ENCODE measurements at places on chromosomes 12 and 14.

- DNase-seq = peak; percentile 1
Measured at GRCh38 chr12:74747305-74747704, 209.7 kb downstream of the ATXN7L3B start.

DNA sequence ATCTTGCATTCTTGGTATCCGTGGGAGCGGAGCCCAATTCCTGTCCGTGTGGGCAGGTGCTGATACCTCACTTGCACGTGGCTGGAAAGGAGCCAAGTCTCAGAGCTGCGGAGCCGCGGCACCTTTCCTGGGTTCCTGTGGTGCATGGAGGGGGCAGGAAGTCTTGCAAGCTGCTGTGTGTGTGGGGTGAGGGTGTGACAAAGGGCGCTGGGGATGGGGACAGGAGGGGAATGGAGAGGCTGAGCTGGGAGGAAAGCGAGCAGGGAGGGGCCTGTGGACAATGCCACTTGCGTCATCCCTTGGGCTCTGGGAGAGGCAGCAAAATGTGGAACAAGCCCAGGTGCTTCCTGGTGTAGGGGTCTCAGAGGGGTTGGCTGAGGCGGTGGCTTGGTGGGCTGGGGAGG, 86.7 kb downstream of the CALM1 start:
- no peak for DNase-seq

DNA sequence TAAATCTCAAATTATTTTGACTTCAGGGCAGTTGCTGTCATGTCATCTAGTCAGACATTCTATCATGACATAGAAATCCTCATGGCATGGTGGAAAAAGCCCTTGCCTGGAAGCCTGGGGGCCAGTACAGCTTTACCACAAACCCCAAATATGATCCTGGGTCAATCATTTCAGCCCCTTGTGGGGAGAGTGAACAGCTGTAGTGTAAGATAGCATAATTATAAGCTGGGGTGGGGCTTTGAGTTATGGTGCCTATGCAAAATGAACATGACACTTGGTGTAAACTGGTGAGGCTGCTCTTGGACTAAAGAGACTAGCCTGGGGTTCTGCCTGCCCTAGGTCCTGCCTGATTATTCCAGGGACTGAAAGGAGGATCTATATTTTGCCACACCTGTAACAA, 207.7 kb upstream of the DDHD1 start:
- DNase-seq = no peak

GRCh38 chr12:17640615-17641014, 449.4 kb downstream of the RERGL start:
- no peak for DNase-seq

GRCh38 chr12:19530637-19531023, 91.3 kb downstream of the AEBP2 start:
- peak; percentile 39 for DNase-seq

DNA sequence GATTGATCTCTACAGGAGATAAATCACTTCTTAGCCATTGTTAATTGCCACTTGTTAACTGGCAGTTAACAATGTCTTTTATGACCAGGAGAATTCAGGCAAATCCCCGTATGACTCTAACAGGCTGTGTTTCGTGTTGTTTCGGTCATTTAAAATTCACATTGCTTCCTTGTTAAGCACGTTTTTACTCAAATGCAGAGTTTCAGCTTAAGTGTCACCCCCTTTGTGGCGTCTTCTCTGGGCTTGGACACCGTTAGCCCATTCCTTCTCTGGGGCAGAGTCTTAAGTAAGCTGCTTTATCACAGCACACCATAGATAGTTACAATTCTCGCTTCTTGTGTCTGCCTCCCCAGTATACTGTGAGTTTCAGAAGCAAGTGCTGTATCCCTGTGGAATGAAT, 205.4 kb downstream of the EPS8 start:
- no peak for DNase-seq

- DNase-seq = no peak
Measured at GRCh38 chr12:26599096-26599695, 233.8 kb downstream of the ITPR2 start.

DNA sequence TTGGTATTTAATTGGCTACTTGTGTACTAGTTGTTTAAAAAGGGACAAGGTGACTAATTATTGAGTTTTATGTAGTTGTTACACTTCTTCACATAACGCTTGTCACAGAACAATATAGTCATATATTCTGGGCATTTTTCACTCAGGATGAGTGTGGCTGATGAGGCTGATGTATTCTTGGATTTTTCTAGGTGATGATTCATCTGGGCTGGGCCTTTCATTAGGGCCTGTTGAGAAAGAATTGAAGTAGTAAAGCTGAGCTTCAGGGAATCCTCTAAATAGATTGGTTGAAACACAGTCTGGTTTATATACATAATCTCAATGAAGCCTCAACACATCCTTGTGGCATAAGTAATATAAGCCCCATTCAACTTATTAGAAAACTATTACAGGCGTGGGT, 445.7 kb downstream of the DAD1 start:
- DNase-seq = no peak

DNA sequence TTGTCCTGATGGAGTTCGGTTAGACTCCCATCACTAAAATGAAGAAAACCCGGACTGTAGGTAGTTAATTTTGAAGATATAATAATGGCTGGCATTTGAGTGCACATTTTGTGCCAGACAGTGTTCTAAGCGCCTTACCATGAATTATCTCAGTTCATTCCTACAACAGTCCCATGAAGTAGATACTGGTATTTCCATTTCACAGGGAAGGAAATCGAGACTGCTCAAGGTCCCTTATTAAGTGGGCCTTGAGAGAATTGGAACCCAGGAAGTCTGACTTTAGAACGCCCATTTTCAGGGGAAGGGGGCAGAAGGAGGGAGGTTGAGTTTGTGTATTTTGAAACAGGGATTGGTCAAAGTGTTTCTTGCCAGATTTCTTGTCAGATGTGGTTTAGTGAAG, 855 bp downstream of the MNAT1 start:
- no peak for DNase-seq

DNA sequence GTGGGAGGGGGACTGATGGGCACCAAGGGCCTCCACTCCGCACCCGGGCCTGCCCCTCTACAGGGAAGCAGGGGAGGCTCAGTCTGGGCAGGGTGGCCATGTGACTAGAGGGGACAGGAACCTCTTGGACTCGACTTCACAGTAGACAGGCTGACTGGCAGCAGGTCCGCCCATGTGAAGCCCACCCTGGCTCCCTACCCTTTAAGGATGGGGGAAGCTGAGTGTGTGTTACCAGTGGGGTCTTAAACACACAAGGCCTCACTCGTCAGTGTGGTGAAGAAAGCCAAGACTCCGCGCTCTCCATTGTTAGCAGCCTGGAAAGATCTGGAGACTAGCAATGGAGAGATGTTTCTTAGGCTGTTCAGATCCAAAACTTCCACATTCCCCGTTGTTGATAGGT, 52.4 kb downstream of the ANAPC7 start:
- no peak for DNase-seq

- no peak for DNase-seq
Measured at GRCh38 chr14:35383569-35384454, 20.7 kb downstream of the NFKBIA start.

DNA sequence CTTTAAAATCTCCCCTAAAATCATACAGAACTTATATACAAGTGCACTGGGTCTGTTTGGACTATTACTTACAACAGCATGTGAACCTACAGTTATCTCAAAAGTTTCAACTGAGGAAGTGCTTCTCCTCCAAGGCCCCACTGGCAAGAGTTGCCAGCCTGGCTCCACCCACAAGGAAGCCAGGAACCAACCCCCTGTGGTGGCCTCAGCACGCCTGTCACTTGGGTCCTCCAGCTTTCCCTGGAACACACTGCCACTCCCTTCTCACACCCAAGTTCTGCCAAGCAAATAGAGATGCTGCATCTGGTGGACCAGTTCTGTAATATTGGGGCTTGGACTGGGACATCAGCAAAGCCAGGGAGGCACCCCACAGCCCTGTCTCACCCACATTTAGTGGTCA, 115.4 kb downstream of the GCH1 start:
- DNase-seq = no peak

- DNase-seq = peak; percentile 8
Measured at GRCh38 chr12:100404769-100405407, 48.0 kb downstream of the SLC17A8 start.

- peak; percentile 86 for DNase-seq
Measured at GRCh38 chr12:53695152-53696145, 19.6 kb upstream of the ATP5MC2 start.

- peak; percentile 48 for DNase-seq
Measured at GRCh38 chr12:100566887-100567637, 6.4 kb upstream of the GAS2L3 start.

GRCh38 chr14:51228391-51228790, 11.7 kb upstream of the TMX1 start:
- peak; percentile 13 for DNase-seq

GRCh38 chr14:101217080-101217463, 313.6 kb upstream of the RTL1 start:
- DNase-seq = no peak

DNA sequence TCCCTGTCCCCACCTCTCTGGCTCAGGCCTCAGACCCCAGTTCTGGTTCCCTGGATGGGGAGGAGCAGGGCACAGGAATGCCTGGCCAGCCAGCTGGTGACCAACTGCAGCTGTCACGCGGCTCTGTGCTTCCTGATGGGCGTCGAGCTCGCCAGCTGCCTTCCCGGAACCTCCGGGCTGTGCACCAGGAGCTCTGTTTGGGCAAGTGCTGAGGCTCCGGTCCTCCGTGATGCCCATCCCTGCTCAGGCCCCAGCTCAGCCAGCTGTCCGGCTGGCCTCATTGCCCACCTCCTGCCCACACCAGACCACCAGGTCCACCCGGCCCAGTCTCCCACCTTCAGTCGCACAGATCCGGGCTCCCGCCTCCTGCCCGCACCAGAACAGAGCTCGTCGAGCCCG, 4.8 kb downstream of the IFFO1 start:
- peak; percentile 78 for DNase-seq

DNA sequence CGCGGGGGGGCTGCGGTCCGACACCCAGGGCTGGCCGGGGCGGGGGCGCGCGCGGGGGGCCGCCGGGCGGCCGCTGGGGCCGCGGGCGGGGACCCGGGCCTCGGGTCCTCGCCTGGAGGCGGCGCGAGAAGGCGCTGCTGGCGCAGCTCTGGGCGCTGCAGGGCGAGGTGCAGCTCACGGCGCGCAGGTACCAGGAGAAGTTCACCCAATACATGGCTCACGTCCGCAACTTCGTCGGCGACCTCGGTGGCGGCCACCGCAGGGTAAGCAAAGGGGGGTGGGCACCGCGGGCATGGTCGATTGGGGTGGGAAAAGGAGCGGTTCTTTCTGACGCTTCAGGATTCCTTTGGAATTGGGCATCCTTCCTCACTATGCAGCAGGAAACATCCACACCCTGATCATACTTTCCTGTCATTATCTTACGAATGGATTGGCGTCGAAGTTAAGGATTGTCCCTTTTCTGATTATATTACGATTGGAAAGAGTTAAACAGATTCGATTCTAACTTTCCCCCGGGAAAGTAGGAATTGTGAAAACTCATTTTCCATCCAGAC, 798 bp downstream of the PDZRN4 start:
- DNase-seq = no peak

DNA sequence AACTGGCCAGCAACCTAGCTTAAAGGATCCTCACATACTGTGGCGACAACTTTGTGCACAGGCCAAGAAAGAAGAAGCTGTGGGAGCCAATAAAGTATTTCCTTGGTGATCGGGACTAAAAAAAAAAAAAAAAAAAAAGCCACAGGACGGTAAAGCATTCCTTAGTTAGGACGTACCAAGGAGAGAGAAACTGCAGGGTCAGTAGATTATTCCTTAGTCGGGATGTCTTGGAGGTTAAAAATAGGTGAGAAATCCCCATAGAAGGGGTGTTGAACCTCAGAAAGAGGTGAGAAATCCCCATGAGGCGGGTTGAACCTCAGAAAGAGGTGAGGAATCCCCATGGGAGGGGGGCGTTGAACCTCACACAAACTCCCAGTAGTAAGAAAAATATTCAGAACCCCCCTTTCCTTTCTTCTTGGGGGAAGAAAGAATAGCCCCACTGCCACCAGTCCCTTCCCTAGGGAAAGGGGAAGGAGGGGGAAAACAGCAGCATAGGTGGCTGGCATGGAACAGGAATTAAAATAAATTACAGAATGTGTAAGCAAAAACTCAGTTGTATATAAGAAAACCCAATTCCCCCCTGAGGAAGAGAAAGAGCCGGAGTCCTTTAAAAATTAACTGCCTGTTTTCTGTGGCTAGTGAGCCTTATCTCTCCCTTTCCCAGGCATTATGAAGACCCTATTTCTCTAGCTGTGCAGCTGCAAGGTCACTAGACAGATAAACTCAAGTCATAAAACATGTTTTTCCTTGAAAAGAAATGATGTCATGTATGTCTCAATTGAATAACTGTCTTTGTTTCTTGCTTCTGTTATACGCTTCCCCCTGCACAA, 26.8 kb downstream of the KLRK1 start:
- no peak for DNase-seq

DNA sequence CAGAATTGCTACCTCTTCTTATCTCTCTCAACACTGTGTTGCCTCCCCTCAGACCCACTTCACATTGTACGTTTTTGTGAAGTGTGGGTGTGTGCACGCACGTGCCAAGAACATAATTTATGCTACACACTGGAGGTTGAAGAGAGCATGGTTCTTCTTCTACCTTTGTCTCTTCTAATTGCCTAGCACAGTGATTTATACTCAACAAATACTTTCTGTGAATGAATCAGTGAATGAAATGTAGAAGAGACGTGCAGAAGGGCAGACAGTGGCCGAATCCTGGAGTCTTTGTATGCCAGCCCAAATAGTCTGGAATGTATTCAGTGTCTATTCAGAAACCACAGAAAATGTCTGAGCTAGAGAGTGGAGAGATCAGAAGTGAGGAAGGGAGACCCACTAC, 4.6 kb upstream of the SAMD4A start:
- no peak for DNase-seq

GRCh38 chr12:111361717-111362576, 6.9 kb downstream of the PHETA1 start:
- no peak for DNase-seq

GRCh38 chr12:29281371-29282005, 99.5 kb downstream of the ERGIC2 start:
- DNase-seq = no peak

GRCh38 chr14:22432348-22432976, 156.6 kb downstream of the DAD1 start:
- peak; percentile 89 for DNase-seq

GRCh38 chr14:41302776-41303175, 303.9 kb upstream of the LRFN5 start:
- DNase-seq = no peak

- DNase-seq = no peak
Measured at GRCh38 chr12:109626378-109627115, 53.0 kb downstream of the MVK start.

GRCh38 chr14:23055621-23056144, 1.6 kb downstream of the CDH24 start:
- peak; percentile 75 for DNase-seq

DNA sequence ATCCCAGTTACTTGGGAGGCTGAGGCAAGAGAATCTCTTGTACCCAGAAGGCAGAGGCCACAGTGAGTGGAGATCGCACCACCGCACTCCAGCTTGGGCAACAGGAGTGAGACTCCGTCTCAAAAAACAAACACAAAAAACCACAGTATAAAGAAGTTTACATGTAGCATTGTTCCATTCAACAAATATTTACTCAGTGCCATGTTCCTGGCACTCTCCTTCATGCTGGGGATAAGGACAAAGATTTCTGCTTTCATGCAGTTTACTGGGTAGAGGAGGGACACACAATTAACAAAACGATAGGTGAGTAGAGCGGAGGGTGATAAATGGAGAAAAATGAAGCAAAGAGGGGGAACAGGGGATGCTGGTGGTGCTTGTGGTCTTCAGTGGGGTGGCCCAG, 68.2 kb upstream of the OVCH1 start:
- DNase-seq = no peak

Data from foreskin fibroblast (primary cell).